ENCODE measurements at places on chromosomes 3 and 15.

- DNase-seq, result no peak
Observed at GRCh38 chr3:146128939-146129338, 32.0 kb downstream of the PLOD2 start.

DNA sequence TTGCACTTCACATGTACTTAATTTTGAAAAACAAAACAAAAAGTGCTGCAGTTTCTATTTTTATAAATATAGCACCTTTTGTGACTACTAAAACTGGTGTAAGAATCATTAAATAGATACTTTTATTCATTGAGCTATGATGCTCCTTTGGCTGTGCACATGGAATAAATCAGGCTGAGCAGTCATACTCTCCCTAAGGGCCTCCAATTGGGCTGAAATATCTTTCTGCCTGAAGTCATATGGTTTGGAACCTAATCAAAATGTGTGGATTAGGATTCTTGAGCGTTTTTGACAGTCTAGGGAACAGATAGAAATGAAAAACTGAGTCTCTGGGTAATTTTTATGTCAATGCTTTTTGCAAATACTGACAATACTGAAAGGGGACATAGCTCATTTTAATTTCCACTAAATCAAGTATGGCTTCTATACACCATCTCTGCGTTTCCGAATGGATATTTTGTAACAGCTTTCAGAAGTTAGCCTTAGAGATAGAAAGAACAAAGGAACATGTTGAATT is 392.2 kb upstream of the ROBO1 start:
- DNase-seq, result no peak

DNA sequence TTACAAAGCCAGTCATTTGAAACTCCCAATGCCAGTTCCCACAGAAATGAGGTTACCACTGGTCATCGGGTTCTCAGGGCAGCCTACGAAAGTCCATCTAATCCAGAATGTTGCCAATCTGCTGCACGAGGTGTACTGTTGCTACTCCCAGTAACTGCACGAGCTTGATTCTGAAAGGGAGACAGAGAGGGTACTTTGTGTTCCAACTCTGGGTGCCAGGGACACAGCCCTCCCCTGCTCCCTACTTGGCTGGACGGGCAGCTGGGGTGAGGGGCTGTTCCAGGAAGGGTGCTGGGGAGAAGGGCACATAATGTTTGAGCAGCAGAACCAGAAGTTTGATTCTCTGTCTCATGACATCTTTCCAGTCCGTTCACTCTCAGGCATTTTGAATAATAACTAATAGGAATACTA is 27.1 kb upstream of the OSBPL11 start:
- DNase-seq, result no peak

GRCh38 chr3:154059833-154060232 is 61.4 kb upstream of the ARHGEF26 start:
- no peak for DNase-seq

- DNase-seq, result peak; percentile 42
Observed at GRCh38 chr3:113948015-113948917, 453 bp downstream of the ZDHHC23 start.

- no peak for DNase-seq
Observed at GRCh38 chr3:69011096-69011730, 2.3 kb downstream of the EOGT start.

DNA sequence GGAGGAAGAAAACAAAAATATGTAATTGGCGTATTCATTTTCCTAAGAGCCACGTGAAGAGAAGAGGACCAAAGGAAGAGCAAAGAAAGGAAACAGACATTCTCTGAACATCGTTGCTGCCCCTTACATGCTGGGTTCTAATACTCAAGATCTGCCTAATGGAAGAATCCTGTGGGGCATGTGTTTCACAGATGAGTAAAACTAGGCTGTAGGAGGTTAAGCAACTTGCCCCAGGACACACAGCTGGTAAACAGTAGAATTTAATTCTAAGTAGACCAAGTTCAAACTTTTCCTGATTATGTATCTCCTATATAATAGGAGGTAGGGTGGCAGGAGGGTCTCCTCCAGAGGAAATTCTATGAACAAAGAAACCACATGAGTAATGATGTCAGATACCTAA is 106.1 kb upstream of the TNFAIP8L3 start:
- DNase-seq, result no peak

DNA sequence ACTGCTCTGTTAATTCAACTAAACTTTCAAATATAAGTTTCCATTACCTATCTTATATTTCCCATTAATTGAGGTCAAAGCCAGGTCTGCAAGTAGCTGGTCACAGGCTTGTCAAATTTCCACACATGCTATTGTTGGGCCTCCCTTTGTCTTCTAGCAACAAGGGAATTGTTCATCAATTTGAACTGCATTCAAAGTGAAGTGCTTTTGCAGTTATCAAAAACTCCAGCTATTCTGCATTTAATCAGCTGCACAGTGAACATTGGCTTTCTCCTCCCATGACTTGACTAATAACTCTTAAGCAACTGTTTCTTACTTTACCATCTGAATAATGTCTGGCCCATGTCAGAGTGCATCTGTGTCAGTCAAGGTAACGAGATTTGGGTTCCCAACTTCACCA is 198.4 kb downstream of the KCNH8 start:
- no peak for DNase-seq

GRCh38 chr3:123385001-123385401 is 63.9 kb downstream of the ADCY5 start:
- no peak for DNase-seq
